ENCODE measurements at places on chromosomes 1 and 21.

DNA sequence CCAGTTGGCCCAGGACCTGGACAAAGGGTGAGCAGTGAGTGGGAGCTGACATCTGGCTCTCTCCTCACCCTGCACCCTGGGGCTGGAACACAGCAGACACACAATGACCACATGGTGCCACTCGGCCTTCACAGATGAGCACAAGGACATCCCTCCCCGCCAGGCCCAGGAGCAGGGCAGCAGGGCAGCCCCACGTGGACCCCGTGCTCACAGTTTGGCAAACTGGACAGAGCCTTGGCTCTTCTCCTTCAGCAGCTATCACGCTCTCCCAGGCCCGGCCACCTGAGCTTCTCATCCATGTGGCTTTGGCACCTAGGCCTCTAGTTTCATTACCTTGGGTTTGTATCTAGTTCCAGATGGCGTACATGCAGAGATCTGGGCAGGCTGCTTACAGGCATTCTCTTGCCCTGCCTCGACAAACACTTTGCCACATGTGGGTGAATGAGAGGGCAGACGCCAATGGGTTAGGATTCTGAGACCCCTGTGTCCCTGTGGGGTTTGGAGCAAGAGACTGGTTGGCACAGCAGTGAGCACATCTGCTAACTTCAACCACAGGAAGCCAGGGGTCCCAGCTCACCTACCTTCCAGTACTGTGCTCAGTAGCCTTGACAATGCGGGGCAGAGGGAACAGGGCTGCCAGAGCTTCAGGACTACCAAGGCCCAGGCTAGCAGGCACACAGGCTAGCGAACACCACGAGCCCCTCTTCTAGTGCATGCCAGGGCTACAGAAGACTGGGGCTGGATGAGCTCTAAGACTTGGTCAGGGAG is 3.4 kb upstream of the PTPRF start:
- DNase-seq, result no peak

DNA sequence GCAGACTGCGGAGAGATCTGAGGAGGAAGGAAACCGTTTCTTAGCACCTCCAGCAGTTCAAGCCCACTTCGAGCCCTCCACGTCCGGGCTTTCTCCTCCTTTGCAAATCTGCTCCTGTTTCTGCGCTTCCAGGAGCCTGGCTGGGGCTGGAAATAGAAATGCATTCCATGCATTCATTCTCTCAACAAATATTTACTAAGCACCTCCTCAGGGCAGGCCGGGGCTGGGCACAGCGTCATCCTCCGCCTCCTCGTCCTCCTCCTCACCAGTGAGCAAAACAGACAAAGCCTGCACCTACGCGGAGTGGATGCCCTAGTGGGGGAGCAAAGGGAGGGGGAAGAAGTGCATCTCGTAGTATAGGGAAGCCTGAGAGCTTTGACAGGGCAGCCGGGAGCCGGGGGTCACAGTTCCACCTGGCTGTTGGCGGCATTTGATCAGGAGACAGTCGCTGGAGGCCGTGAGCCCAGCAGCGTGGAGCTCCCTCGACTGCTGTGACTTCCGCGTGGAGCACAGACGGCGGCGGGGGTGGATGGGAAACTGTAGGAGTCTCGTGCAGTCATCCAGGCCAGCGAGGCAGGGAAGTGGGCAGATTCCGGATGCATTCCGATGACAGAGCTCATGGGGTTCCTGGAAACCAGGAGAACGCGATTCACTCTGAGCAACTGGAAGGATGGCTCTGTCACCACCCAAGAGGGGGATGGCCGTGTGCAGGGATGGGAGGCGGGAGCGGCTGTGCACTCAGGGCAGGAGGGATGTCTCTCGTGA is 93.5 kb downstream of the SIK1 start:
- no peak for DNase-seq

DNA sequence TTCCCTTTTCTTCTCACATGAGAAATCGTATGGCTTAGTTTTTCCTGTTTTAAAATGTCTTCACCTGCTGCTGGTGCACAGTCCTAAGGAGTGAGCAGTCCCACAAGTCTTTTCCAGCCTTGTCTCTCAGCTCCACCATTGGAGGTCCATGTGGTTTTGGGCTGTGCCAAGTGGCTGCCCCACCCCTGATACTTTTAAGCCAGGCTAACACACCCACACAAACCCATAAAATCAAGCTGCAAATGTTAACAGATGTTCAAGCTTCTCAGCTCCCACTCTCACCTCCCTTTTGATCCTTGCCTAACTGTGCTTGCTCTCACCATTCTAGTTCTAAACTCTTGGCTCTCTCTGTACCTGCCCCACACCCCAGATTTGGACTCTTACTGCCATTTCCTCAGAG is 74.5 kb upstream of the COL24A1 start:
- no peak for DNase-seq

- no peak for DNase-seq
Observed at GRCh38 chr1:227808566-227808965, 6.9 kb upstream of the PRSS38 start.

- DNase-seq, result no peak
Observed at GRCh38 chr1:156517748-156518147, 17.2 kb upstream of the MEF2D start.

GRCh38 chr1:3391711-3392110 is 62.8 kb upstream of the ARHGEF16 start:
- DNase-seq, result no peak

DNA sequence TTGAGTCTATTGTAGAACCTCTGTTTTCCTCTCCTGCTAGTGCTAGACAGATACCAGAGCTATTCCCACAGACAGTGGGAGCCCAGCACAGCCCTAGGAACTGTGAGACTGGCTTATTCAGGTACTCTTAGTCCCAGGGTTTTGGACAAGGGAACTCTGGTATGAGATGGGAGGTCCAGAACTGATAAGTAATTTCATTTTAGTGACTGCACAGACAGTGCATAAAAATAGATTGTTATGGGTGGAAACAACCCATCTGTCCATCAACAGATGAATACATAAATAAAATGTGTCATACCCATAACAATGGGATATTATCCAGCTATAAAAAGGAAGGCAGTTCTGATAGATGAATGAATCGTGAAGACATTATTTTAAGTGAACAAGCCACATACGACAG is 9.0 kb downstream of the EPS8L3 start:
- no peak for DNase-seq

GRCh38 chr1:112557385-112557784 is 48.6 kb downstream of the WNT2B start:
- DNase-seq, result no peak

DNA sequence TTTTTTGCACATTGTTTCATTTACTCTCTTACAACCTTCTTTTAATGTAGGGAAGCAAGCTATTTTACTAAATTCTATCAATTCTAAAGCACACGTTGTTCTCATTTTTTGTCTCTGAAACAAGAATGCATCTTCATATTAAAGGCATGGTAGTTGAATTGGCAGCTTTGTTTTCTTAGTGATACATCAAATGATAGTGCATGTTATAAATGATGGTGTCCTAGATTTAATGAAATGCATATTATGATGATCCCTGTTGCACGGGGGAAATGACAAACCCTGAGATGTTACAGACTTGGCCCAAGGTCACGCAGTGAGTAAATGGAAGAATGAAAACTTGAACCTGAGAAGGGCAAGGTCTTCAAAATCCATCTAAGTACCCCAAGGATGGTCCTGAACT is 213.1 kb downstream of the KAZN start:
- no peak for DNase-seq

DNA sequence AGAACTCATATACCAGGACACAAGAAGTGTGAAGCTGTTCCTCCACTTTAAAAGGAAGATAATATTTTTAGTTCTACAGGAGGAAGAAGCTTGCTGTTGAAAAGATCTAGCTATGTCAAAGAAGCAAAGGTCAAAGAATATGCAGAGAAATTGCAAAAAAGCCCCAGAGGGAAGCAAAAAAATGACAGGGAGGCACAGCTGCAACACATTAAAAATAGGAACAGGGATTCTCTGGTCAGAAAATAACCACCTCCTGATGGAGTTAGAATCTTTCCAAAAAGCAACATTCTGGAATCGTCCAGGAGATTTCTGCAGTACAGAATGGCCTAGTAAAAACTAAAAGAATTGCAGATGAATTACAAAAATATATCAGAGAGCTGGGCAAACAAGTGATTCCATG is 238.9 kb upstream of the PRMT6 start:
- DNase-seq, result no peak

GRCh38 chr1:22953057-22953739 is 19.5 kb downstream of the LACTBL1 start:
- DNase-seq, result no peak

- no peak for DNase-seq
Observed at GRCh38 chr1:109556563-109556962, 8.1 kb downstream of the GNAI3 start.

DNA sequence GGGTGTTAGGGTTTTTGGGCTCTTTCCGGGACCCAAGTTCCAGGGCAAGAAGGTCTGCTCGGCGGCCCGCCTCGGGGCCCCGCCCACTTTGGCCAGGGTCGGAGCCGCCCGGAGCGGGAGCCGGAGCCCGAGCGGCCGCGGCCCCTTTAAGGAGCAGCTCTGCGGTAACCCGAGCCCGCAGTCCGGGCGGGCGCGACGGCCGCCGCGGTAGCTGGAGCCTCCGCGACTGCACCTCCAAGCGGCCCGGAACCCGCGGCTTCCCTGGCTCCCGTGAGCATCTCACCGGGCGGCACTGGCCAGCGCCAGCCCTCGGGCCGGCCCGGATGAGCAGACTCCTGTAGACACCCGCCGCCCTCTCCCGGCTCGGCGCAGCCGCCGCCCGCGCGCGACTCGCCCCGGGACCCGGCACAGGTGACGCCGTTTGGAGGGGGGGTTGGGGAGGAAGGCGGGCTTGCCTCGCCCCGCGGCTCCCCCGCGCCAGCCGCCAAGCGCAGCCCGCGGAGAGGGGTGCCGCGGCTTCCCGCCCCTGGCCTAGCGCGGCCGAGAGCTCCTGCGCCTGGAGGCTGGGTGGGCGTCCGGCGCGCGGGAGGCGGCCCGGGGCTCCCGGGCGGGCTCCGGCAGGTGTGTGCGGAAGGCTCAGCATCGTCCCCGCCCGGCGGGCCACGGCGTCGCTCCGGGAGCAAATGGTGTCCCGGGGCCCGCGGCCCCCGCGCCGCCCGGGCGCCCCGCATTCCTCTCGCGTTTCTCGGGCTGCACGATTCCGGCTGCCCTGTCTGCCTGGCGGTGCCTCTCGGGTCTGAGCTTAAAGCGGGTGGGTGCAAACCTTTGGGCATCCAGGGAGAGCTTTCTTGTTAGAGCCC is at the start of gene TLCD4:
Gene TLCD4 (plus strand): TSS at position 149 of the 860 bp plus-strand sequence. CDS start 26,547 bp downstream, outside the sequence.
- DNase-seq, result no peak
